ENCODE measurements at places on chromosomes 5 and 9.

- DNase-seq: no peak
Measured at GRCh38 chr5:129500101-129500500, 40.0 kb downstream of the ADAMTS19 start.

DNA sequence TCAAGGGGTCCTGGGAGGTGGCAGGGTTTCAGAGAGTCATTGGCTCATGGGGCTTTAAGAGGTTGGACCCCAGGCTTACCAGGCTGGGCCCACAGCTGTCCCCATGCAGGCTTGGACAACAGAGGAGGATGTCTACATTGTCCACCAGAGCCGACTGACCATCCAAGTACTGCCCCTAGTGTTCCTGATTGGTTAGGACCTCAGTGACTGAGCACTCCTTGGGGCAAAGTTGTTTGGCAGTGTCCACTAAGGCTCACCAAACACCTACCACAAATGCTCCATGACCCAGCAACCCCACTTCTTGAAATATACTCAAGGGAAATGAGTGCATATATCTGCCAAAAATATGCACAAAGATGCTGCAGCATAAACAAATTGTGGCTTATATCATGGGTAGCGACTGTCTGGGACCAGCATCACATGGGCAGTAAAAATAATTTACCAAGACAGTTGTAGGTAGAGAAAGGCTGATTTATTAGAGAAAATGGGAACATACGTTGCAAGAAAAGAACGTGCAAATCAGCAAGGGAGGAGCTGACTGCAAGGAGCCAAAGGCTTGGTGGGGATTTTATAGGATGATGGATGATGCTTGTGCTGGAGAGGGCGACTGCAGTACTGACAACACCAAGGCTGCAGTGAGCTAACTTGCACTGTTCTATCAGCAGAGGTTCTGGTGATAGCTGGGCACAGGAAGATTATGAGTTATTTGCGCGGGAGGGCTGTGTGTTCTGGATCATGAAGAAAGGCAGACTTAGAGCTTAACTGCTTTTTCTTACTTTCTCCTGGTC lies 265.2 kb downstream of the GADD45G start:
- no peak for DNase-seq

GRCh38 chr5:109312695-109313094 lies 97.1 kb downstream of the PJA2 start:
- DNase-seq: no peak

DNA sequence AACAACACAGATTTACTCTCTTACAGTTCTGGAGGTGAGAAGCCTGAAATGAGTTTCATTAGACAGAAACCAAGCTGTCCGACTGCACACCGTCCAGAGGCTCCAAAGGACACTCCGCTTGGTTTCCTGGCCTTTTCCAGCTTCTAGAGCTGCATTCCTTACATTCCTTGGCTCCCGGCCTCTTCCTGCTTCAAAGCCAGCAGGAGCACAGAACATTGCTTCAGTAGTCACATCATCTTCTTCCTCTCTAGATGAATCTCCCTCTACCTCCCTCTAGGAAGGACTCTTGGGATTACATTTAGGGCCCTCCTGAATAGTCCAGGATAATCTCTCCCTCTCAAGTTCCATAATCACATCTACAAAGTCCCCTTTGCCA lies 213.3 kb downstream of the CDK5RAP2 start:
- DNase-seq: peak; percentile 60

DNA sequence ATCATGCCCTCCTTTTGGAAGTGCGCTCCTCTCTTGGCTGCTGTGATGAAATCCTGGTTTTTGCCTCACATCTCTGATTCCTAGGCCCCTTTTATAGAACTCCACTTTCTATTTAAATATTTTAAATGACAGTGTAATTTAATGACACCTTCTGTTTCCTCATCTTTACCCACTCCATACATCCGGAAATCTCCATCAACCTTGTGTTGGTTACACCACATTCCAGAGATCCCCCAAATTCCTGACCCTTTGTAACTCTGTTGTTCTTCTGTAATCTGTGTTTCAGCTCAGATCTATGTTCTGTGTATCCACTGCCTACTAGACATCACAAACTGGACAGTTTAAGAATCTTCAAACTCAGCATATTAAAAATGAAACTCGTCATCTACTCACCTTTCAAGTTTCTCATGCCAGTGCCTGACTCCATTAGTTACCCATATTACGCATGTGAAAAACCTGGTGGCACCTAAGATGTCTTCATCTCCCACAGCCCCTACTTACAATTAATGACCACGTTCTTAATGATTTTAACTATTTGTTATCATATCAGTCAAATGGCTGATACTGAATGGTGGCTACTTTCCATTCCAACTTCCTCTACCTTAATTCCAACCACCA lies 25.1 kb downstream of the PARP8 start:
- no peak for DNase-seq

DNA sequence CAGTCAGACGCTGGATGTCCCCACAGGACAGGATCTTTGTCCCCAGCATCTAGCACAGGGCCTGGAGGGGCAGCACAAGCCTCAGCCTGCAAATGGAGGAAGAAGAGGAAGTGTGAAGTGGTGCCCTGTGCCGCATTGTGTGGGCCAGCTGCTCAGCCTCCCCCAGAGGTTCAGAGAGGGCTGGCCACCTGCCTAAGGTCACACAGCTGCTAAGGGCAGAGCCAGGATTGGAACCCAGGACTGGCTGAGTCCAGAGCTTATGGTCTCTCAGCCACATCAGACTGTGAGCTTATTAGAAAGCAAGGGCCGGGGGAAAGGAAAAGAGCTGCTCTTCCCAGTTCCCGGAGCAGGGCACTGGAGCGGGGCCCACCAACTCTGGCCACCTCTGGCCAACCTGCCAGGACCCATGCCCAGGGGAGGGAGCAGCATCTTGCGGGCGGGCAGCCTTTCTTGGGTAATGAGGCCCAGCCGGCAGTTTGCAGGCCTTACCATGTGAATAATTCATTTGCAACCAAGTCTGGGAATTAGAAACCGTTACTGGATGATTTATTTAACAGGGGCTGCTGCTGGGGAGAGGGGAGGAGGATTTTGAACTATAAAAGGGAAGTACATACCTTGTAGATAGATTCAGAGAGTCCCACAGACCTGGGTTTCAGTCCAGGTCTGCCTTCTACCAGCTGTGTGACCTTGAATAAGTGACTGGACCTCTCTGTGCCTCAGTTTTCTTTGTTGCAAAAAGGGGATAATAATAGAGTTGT lies 11.6 kb upstream of the CRB2 start:
- no peak for DNase-seq

DNA sequence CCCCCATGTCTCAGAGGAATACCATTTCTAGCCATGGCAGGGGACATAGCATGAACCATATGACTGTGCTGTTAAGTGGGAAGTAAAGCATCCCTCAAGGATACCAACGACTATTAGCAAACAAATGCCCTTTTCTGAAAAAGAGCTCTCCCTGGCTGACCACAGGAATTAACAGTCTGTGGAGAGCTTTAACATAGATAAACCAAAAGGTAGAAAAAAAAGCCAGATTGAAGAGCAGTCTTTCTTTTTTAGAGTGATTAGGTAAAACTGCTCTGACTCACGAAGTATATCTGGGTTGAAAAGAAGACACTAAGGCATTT lies 532.7 kb upstream of the DMAC1 start:
- DNase-seq: no peak

GRCh38 chr5:43573058-43573457 lies 16.2 kb upstream of the PAIP1 start:
- no peak for DNase-seq
